ENCODE measurements at places on chromosomes 5 and 9. TPM values are rescaled to one million over a fixed set of nuclear protein-coding genes. Genes with fewer than 3 reads are reported as not detected.

DNA sequence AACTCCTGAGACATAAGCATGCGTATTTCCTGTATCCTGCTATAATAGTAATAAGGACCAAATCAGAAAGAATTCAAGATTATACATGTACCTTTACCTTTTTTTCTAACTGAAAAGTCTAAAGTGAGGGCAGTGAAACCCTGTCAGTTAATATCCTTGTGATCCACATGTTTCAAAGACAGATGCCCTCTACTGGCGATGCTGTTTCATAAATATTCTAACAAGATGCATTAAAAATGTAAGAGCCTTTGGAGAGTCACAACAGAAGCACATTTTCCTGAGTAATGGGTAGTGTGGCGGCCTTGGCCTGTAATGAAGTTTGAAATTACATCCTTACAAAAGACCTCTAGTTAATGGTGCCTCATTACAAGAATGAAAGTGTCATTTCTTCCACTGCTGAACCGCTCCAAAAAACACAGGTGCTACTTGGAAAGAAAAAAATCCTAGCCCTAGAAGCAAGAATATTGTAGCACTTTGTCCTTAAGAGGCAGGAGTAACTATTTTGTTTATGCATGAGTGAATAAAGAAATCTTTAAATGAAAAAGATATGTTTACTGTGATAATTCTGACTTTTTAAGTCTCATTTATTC, 232.6 kb downstream of the EPB41L4A start:
- no peak for DNase-seq

DNA sequence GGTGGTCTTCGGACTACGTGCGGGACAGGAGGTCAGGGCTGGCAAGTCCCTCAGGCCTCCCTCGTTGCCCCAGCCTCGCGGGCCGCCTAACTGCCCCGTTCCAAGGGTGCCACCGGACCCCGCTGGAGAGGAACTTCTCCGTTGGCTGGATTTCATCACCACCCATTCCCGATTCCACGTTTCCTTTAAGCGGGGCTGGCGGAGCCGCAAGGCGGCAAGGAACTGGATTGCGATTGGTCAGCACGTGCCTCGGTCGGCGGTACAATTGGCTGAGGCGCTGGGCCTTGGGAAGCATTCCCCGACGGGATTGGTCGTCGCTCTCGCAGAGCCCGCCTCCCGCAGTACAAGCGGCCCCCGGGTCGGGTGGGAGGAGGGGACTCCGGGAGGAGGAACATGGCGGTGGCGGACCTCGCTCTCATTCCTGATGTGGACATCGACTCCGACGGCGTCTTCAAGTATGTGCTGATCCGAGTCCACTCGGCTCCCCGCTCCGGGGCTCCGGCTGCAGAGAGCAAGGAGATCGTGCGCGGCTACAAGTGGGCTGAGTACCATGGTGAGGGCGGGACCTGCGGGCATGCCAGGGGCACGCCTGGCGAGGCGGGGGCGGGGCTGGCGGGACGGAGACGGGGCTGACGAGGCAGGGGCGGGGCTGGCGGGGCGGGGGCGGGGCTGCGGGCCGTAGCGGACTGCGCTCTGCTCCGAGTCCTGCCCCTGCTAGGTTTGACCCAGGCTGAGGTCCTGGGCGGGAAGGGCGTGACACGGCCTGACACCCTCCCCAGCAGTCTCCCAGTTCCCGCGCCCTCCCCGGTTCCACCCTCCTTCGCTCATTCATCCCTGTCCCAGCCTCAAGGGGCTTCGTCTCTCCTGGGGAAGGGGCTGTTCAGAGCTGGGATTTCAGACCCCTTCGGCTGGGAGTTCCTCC, at the start of gene PHPT1:
TSS of gene PHPT1 (plus strand) at position 372 of the 922 bp plus-strand sequence. CDS start at position 394, 22 bp downstream.
- DNase-seq: no peak

DNA sequence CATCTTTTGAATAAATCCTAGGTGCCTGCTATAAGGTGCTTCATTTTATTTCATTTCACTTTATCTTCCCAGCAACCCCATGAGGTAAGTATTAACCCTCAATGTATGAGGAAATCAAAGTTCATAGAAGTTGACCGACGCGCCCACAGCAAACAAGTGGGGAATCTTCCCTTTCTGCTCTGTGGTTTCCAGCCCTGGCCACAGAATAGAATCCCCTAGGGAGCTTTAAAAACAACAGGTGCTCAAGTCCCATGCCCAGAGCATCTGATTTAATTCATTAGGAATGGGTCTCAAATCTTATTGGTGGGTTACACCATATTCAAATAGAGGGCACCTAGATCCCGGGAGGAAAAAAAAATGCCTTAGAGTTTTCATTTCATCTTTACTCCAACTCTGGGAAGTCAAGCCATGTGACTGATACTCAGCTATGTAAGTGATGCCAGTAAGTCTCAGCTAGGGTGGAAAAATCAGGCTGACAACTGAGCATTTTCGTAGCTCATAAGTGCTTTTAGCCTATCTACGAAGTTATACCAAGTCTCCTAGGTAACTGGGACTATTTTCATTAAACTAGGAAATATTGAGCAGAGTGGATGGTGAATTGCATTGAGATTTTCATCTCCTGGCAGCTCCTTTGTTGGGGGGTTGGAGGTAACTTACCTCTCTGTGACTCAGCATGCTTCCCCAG, 353.4 kb upstream of the SLC30A5 start:
- no peak for DNase-seq

The PCDHGB7 gene
- total RNA-seq: 14.2 TPM

DNA sequence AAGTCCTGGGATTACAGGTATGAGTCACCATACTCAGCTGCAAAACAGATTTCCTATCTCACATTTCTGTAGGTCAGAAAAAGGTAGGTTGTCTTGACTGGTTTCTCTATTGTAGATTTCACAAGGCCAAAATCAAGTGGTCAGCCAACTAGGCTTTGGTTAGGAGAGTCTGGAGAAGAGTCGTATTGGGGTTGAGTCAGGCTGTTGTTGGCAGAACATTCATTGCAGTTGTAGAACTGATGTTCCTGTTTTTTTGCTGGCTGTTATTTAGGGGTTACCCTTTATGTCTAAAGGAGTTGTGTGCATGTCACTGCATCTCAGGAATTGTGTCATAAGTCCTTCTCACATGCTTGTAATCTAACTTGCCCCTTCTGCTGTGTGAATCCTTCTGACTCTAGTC, 814.2 kb upstream of the GRAMD2B start:
- no peak for DNase-seq

DNA sequence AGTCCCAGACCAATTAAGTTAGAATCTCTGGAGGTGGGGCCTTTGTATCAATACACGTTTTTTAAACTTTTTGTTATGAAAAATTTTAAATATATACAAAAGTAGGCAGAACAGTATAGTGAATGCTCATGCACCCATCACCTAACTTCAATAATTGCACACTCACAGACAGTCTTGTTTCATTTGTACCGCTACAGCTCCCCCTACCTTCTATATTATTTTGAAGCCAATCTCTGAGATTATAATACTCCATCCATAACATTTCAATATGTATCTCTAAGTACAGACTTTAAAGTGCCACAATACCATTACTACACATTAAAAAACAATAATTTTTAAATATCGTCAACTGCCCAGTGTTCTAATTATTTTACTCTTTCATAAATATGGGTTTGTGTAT, 32.9 kb downstream of the ISL1 start:
- DNase-seq: no peak

The CCIN gene
- total RNA-seq: not detected

GRCh38 chr9:111427186-111427585, 57.0 kb downstream of the ECPAS start:
- no peak for DNase-seq

DNA sequence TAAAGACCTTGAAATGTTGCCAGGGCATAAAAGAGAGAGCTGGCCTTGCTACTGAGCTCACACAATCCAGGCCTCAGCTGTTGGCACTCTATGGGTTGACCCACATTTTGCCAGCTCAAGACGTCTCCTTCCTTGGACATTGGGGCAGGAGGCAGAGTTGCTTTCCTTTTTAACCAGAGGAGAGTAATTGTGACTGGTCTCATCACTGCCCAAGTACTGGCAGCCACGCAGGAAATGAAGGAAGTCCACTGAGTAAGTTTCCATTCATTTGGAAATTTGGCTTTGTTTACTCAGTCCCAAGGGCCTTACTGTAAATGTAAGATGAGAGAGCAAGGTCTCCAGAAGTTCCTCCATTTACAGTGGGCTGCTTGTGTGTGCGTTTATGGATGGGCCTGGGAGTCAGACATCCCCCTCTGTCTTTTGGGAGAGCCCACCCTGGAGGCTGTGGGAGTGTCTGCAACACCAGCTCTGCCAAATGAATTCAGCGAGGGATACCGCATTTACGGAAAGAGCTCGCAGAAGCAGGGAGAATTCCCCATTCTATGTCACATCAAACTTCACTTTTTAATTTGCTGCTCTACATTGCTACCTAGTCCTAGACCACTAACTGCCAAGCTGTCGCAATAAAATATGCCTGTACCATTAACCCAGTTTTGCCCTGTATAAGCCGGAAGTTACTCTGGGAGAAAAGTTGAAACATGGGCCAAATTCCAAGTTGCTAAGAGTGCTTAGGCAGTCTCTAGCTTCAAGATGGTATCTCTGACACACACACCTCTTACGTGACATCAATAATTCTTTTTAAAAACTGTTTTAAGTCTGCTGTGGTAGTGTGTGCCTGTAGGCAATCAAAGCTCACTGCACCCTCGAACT, 24.5 kb upstream of the PDZD2 start:
- no peak for DNase-seq

Data from vagina (tissue), 2 donors.